ENCODE measurements at places on chromosomes 4 and X.

GRCh38 chr4:93203708-93204107 is 624.8 kb upstream of the ATOH1 start:
- DNase-seq: no peak

DNA sequence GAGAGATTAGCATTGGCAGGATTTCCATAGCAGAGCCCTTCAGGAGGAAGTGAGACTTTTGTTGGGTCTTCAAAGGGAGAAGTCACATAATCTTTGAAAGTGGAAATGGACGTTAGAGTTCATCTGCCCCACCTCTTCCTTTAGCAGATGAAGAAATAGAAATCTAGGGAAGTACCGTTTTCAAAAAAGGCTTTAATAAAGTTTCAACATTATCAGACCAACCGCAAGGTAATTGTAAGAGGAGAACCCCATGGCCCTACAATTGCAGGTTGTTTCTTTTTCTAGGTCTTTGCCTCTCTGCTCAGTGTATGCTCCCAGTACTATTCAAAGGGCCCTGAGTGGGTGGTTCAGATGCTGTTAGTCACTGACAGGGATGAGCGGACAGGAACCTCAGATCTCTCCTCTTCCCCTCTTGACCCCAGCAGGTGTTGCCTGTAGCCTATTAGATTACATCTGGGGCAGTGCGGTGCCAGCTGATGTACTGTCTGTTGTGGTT is 48.6 kb upstream of the AP1S2 start:
- no peak for DNase-seq

- DNase-seq: no peak
Observed at GRCh38 chrX:110915570-110915969, 120.0 kb upstream of the CHRDL1 start.

GRCh38 chrX:126164689-126165400 is 1.2 kb downstream of the DCAF12L2 start:
- no peak for DNase-seq

DNA sequence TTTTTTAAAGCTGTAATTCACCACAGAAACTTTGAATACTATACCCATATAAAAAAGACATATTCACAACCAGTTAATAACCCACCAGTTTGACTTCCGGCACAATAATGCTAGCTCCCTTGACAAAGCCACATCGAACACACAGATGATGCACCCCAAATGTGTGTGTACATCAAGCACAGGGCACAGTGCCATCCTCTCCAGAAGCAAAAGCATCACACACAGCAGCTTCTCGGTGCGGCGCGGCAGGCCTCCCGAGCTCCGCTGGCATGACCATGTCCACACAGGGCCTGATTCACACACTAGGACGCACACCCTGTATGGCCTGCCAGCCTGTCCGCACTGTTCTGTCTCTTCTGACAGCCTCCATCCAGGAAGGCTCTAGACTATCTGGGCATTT is 88.0 kb downstream of the LEF1 start:
- no peak for DNase-seq

DNA sequence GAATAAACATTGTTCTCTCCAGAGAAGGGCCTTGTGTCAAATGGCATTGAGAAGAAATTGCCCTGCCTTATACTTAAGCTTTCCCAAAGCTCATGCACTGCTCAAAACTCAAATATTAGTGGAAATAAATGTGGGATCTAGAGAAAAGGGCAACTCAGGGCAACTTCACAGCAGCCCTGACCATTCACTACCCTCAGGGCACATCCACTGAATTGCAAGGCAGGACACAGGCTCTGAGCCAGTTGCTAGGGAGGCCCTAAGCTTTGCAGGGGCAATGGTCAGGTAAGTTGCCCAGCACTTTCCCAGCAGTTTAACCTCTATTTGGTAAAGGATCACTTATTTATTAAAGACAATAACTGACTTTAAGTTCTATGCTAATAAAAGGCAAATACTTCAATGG is 255.3 kb upstream of the TEX13A start:
- DNase-seq: no peak

GRCh38 chrX:103776546-103776945 is at the start of gene PLP1:
PLP1 (plus strand) TSS chrX:103776840; CDS start chrX:103776996, 156 bp downstream.
- DNase-seq: peak; percentile 67

DNA sequence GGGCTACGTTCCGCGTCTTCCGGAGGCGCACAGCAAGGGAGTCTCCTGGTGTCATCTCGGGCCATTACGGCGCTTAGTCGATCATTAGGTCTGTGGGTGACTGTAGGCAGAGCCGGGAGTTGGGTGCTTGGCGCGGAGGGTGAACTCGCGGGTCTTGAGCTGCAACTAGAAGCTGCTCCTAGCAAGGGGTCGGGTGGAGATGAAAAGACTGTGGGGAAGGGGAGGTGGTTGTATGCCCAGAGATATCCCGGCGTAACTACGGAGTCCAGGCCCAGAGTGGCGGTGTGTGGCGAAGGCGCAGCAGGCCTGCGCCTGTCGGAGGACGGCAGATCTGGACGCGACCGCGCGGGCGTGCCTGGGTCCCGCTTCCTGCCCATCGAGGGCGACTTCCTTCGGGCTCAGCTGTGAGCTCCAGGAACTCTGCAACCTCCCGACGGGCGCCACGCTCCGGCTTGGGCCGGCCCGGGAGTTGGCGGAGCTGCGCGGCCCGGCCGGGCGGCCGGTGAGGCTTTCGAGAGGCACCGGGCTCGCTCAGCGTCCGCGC is 2.7 kb upstream of the NKX3-2 start:
- peak; percentile 39 for DNase-seq

DNA sequence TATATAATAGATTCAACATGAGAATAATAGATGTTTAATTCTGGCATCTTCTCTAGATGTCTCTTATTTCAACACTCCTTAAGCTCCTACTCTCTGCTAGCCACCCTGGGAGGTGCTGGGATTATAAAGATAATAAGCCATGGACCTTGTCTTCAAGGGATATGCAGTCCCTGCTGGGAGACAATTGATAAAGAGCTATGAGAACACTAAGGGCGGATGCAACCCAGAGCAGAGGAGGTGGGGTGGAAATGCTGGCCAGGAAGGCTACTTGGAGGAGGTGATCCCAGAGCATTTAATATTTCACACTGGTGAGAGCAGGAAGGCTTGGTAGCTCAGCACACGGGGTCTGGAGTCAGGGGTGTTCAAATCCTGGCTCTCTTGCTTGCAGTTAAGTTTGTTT is 18.3 kb upstream of the PGRMC2 start:
- no peak for DNase-seq

DNA sequence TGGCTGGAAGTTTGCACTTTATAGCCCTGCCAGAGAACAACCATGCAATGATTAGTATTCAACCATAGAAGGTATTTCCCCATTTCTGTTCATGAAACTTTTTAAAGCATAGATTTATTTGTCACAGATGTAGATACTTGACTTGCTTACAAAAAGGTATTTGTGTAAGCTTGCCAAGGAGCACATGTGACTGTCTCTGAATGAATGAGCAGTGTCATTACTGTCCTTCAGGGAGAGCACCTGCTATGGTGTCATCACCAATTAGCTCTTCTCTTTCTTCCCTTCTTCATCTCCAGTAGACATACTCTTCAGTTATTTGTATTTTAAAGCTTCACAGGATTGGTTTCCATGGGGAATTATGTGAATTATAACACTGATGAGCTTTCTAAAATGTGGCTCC is 1064.7 kb upstream of the GRIA3 start:
- no peak for DNase-seq
